ENCODE measurements at places on chromosomes 6 and 20.
A peak's percentile ranks its signal among the peaks of the same experiment; 100 is the strongest.

GRCh38 chr6:133339543-133340384 lies 98.6 kb downstream of the EYA4 start:
- no peak for DNase-seq

GRCh38 chr20:4808872-4809271 lies 87.2 kb downstream of the PRND start:
- DNase-seq, result no peak

GRCh38 chr6:29631860-29632731 lies 887 bp downstream of the GABBR1 start:
- peak; percentile 62 for DNase-seq

GRCh38 chr20:57781901-57782300 lies 72.1 kb upstream of the PMEPA1 start:
- no peak for DNase-seq

GRCh38 chr6:40953486-40953885 lies 85.5 kb downstream of the UNC5CL start:
- no peak for DNase-seq

GRCh38 chr20:31605902-31606803 lies 1.1 kb downstream of the ID1 start:
- DNase-seq, result peak; percentile 57

GRCh38 chr6:143401636-143402370 lies 48.7 kb downstream of the ADAT2 start:
- DNase-seq, result no peak

- no peak for DNase-seq
Measured at GRCh38 chr6:130965656-130966055, 97.4 kb downstream of the EPB41L2 start.

- DNase-seq, result no peak
Measured at GRCh38 chr6:62681108-62681507, 395.1 kb upstream of the KHDRBS2 start.

DNA sequence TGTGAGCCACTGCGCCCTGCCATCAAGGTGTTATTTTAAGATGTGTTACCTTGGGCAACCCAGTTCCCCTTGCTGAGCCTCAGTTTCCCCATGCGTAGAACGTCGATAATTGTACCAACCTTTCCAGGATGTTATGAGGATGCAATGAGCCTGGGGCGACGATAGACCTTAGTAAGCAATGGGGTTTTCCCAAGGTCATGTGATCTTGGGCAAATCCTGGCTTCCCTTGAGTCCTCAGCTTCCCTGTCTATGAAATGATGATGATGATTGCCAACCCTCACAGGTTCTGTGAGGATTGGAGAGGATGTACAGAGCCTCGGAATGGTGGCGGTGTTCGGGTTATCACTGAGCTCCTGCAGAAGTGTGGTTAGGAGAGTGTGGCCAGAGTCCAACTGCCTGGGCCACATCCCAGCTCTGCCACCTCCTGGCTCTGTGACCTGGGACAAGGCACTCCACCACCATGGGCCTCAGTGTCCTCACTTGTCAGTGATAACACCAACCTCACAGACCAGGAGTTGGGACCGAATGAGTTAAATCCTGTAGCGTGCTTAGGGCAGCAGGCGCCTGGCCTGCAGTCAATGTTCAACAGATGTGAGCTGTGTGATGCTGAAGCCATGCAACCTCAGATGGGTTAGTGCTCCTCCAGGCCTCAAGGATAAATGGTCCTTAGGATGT lies 23.4 kb downstream of the SIRPA start:
- DNase-seq, result no peak

- no peak for DNase-seq
Measured at GRCh38 chr6:42402184-42402583, 49.5 kb downstream of the TRERF1 start.

DNA sequence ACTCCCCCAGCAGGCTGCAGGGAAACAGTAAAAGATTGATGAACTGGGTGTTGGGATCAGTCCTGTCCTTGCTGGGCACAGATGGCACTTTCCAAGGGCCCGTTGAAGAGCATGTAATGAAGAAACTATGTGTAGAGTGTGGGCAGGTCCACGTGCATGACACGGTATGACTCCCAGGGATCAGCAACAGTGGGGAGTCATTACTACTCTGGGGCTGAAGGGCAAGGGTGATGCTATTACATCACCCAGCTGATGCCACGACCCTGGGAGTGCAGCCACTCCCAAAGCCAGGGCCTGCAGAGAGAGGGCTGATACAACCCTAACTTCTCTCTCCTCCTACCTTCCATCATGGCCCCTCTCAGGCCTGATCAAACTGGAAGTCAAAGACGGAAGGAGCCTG lies 20.1 kb downstream of the KCNK17 start:
- no peak for DNase-seq

GRCh38 chr6:44593539-44593944 lies 206.0 kb downstream of the CDC5L start:
- peak; percentile 61 for DNase-seq

- no peak for DNase-seq
Measured at GRCh38 chr6:141264101-141264500, 868.6 kb upstream of the GJE1 start.

GRCh38 chr6:118580585-118581419 lies 32.7 kb downstream of the PLN start:
- DNase-seq, result no peak

- DNase-seq, result peak; percentile 28
Measured at GRCh38 chr20:41249411-41250281, 67.9 kb downstream of the ZHX3 start.

- DNase-seq, result no peak
Measured at GRCh38 chr6:52558266-52559000, 18.4 kb downstream of the TRAM2 start.

DNA sequence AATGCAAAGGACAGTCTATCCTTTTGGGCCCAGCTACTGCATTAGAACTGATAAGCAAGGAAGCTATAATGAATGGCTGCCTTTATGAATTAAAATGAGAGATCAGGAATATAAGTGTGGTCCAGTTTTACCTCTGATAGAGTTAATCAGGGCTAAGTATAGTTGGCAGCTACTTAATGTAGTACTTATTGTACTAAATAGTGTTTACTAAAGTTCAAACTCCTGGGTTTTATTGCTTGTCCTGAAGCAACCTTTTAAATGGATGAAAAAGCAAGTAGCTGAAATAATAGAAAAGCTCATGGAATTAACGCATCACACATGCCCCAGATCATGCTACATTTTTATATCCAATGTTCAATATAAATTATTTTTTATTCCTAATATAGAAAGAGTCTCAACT lies 5.3 kb downstream of the TRMT11 start:
- no peak for DNase-seq

GRCh38 chr20:20663841-20664240 lies 48.6 kb downstream of the RALGAPA2 start:
- DNase-seq, result no peak

GRCh38 chr20:36339646-36340592 lies 33.8 kb downstream of the DLGAP4 start:
- DNase-seq, result no peak

DNA sequence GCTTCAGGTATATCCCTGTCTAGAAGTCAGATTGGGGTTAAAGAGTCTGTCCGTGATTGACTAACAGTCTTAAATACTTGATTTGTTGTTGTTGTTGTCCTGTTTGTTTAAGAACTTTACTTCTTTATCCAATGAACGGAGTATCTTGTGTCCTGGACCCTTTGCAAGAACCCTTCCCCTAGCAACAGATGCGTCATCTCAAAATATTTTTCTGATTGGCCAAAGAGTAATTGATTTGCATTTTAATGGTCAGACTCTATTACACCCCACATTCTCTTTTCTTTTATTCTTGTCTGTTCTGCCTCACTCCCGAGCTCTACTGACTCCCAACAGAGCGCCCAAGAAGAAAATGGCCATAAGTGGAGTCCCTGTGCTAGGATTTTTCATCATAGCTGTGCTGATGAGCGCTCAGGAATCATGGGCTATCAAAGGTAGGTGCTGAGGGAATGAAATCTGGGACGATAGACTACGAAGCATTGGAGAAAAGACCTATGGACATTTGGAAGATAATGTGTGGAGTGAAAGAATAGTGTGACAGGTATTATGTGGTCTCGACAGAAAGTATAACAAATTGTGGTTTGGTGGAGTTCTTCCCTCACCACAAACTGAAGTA lies at the start of gene HLA-DRA:
HLA-DRA (plus strand) TSS at position 286 of the 613 bp plus-strand sequence; CDS start at position 350, 64 bp downstream.
- no peak for DNase-seq

- no peak for DNase-seq
Measured at GRCh38 chr20:58447511-58448391, 58.7 kb downstream of the VAPB start.

- DNase-seq, result no peak
Measured at GRCh38 chr6:109013656-109014305, 80.9 kb downstream of the SESN1 start.

DNA sequence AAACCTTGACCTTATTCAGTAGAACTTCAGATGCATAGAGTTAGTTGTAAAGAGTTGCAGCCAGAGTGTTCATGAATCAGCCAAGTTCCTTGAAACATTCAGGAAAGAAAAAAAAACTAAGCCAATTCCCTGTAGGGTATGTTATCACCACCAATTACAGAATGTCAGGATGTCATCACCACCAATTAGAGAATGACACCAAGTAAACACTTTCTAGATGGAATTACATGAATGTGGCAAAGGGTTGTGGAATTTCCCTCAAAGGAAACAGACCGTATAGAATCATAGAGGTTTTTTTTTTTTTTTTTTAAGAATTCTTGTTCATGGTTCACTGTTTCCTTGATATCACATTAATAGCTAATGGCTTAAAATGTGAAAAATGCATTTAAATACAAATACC lies 472.1 kb upstream of the RNF217 start:
- no peak for DNase-seq

GRCh38 chr6:80523010-80523409 lies 416.5 kb downstream of the BCKDHB start:
- no peak for DNase-seq

DNA sequence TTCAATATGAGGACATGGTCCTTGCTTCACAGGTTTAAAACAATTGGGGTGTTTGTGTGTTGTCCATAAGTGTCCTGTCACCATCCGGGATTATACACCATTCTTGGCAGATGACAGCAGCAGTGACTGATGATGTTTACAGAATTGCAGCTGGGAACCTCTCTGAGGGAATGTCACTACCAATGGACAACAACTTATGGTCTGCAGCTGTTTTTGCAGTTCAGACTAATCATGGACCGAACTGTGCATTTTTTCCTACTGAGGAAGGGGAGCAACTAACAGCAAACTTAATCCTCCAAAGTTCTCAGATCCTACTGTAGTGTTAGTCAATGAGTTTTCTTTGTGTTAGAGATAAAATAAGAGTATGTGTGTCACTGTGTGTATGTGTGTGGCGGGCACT lies 26.0 kb downstream of the FAM229B start:
- no peak for DNase-seq

DNA sequence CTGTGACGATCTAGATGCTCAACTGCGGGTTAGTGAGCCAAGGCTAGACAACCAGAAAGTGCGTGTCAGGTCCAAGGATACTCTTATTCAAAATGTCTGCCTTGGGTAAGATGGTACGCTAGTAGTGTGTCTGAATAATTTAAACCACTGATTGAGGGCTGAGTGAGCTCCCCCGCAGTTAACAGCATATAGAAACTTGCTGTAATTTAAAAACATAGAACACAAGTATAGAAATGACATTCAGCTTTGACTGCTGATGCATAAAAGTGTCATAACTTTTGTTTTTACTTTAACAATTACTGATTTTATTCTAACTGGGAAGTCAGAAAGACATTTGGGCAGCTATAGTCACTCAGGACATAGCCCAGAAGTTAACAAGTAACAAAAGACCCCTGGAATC lies 45.6 kb upstream of the SLC22A1 start:
- DNase-seq, result no peak

GRCh38 chr20:56213321-56213720 lies 35.2 kb upstream of the MC3R start:
- no peak for DNase-seq

- DNase-seq, result no peak
Measured at GRCh38 chr6:15952231-15953151, 176.4 kb upstream of the MYLIP start.

DNA sequence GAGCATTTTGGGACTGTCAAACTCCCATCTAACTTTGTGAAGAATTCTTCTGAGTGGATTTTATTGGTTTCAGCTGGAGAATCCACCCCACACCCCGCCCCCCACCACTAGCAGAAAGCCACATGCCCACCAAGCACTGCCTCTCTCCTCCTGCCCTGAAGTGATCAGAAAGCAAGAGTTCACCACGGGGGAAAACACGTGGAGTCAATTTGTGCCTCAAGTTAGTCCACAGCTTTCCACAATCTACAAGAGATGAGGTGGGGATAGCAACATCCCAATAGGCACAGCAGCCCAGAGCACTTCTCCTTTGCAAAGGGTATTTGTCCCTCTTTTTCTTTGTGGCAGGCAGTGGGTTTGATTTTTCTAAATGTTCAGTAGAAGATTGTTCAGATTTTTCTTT lies 177.3 kb upstream of the NT5E start:
- no peak for DNase-seq

- DNase-seq, result peak; percentile 21
Measured at GRCh38 chr20:17652411-17652810, 29.6 kb downstream of the RRBP1 start.

DNA sequence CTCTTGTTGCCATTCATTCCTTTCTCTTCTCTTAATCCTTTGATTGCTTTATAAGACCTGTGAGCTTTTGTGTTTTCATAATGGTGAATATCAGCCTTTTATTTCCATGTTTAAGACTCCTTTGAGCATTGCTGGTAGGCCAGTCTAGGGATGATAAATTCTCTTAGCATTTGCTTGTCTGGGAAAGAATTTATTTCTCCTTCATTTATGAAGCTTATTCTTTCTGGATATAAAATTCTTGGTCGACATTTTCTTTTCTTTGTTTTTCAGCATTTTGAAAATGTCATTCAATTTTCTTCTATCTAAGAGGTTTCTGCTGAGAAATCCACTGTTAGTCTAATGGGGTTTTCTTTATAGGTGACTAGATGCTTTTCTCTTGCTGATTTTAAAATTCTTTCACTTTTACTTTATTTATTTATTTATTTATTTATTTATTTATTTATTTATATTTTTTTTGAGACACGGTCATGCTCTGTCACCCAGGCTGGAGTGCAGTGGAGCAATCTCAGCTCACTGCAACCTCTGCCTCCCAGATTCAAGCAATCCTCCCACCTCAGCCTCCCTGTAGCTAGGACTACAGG lies 15.0 kb downstream of the ARFGEF3 start:
- DNase-seq, result no peak

DNA sequence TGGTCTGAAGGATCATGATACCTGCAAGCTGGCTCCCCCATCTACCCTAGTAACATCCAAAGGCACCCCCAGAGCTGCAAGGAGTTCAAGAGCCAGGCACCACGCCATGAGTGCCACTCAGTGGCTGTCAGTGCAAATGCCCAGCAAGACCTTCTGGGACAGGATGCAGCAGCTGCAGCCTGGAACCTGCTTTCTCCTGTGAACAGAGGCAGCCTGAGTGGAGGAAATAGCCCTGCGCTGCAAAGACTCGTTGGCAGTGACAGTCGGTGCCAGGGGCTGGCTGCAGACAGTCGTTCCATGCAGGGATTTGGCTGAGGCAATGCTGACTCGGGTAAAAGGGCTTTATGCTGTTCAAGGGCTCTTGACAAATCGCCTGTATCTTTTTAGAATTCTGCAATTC lies 15.7 kb upstream of the SSTR4 start:
- DNase-seq, result no peak

GRCh38 chr6:166772518-166772917 lies 145.5 kb upstream of the RPS6KA2 start:
- no peak for DNase-seq
